Stimulated activated CD8-positive, alpha-beta memory T cell treated with anti-CD3 and anti-CD28 coated beads, Interleukin-4, amount 100 ng/mL, for 1 hour (primary cell): ENCODE measurements at places on chromosomes 4 and X.

DNA sequence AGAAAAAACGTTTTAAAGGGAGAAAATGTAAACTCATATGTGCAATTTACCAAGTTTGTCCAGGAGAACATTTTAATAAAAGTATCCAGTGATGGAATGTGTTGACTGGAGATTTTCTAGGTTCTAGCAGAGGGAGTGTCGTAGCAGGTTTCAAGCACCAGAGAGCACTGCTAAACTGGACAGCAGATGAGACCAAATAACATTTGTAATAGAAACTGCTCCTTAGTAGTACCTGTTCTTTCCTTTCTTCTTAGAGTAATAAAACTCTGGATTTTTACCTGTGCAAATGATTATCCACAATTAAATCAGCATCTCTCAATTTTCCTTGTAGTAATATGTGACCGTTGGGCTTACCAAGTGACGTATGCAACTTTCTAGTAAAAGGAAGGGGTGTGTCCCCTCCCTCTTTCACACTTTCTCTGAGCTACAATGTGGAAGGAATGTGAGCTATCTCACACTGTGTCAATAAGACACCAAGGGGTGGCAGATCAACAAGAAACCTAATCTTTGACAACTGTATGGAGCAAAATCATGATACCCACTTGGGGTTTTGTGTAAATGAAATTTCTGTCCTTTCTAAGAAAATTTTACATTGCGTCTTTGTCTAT, 9.5 kb downstream of the HPGDS start:
- DNase-seq: no peak

GRCh38 chrX:120302434-120302833, 8.8 kb downstream of the TMEM255A start:
- DNase-seq: no peak

GRCh38 chr4:61877893-61878292, 677.8 kb downstream of the ADGRL3 start:
- DNase-seq: no peak

GRCh38 chr4:147289181-147289580, 191.7 kb upstream of the EDNRA start:
- no peak for DNase-seq

DNA sequence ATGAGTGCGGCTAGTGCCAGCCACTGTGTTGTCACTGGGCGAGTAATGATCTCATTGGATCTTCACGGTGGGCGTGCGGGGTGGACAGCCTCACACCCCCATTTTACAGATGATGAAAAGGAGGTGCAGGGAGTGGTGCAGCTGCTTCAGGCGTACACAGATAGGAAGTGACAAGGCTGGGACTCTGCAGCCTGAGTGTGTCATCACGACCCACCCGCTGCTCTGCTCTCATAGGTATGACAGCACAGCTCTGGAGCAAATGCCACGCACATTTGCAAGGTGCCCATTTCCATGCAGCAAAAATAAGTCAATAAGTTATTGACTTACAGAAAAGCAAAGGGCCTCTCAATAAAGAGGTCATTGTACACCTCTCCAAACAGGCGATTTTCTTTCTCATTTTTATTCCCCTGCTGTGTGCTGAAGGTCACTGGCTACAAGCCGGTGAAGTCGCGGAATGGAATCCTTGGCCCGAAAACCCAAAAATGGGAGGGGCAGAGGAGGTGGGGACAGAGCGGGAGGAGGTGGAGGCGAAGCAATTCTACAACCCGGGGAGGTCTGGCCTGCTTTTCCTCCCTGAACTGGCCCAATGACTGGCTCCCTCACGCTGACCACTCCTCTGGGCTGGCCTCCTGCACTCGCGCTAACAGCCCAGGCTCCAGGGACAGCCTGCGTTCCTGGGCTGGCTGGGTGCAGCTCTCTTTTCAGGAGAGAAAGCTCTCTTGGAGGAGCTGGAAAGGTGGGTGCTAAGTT, at the start of gene SOD3:
SOD3 (plus strand) TSS at position 658 of the 750 bp plus-strand sequence. CDS start 3,949 bp downstream, outside the sequence.
- DNase-seq: no peak

DNA sequence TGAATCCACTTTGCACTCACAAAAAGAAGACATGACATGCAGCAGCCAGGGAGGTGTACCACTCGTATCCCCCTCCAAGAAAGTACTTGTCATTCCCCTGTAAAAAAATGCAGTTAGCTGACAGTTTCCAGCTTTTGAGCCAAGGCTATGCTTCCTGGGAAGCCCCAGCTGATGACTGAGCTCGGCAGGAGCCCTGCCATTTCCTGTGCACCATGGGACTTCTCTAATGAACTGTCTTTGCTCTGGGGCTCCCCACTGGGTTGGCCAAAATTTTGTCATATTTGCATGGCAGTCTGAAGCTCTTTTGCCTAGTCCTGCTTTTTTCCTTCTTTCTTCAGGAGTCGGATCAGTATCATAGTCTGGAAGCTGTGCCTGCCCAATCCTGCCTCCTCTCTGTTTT, 104.5 kb upstream of the MAOA start:
- no peak for DNase-seq

- DNase-seq: no peak
These were observed 192.3 kb upstream of the CXorf66 start for GRCh38 chrX:140157611-140158010.

GRCh38 chr4:185566425-185566824, 31.1 kb upstream of the PDLIM3 start:
- DNase-seq: no peak

GRCh38 chr4:98529970-98530569, 128.3 kb downstream of the TSPAN5 start:
- no peak for DNase-seq

GRCh38 chrX:72495046-72495445, 77.6 kb downstream of the HDAC8 start:
- DNase-seq: no peak

GRCh38 chr4:169975838-169976796, 50.1 kb downstream of the MFAP3L start:
- DNase-seq: no peak

DNA sequence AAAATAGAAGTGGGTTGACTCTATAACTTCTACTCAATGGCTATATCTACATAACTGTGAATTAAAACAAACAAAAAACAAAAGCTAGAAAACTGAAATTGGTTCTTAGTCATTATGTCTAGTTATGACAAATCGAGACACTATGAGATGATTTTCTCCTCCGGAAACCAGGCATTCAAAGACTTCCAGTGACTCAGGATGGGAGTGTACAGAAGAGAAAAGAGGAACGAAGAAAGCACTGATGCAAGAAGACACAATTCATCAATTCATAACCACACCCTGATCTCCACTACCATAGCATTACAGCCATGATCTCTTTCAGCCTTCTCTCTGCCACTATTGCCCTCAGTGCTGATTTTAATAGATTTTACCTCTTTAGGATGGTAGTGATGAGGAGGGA, 253.6 kb downstream of the CBLL2 start:
- DNase-seq: no peak

GRCh38 chrX:39577206-39577984, 520.4 kb downstream of the BCOR start:
- DNase-seq: no peak

- no peak for DNase-seq
These were observed 137.6 kb downstream of the NPNT start for GRCh38 chr4:106032851-106033286.

- DNase-seq: no peak
These were observed 184.9 kb downstream of the PCDH18 start for GRCh38 chr4:137347371-137347770.

DNA sequence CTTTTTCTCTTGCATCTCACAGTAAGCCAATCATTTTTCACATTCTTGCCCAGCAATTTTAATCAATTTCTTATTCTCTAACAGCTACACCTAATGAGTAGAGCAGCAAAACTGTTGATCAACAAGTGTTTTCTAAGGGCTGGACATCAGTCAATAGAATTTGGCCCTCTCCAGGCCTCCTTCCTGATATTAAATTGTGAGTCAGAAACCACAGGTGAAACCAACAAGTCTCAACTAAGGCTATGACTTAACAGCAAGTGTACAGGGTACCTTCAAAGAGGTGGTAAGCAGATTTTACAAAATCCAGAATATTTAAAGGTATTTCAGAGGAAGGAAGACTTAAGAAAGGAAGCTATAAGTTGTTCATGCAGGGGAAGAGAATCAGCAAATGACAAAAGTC, 156.5 kb upstream of the ARHGAP24 start:
- no peak for DNase-seq

GRCh38 chr4:1608196-1608820, 75.8 kb downstream of the FAM53A start:
- DNase-seq: no peak

GRCh38 chrX:153933748-153934147, 1.1 kb downstream of the NAA10 start:
- no peak for DNase-seq

DNA sequence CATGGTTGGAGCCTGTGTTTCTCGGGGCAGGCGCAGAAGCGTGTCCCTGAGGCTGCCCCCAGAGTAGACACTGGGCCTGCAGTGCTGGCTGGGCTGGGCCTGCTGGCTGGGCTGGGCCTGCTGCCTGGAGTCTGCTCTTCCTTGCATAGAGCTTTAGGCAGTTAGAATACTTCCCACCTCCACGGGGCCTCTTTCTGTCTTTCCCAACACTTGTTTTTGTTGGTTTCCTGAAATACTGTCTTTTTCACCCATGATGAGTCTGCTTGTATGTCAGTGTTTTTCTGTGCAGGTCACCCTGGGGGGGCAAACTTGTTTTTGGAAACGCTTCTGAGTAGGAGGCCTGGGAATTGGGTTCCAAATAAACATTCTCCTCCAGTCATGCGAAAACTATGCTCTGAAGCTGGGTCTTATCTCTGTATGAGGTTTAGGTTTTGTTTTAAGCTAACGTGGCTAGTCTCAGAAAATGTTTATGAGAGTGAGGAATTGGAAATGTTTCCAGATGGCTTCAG, 32.2 kb downstream of the TRMT44 start:
- DNase-seq: no peak
